ENCODE measurements at places on chromosomes 16 and 17.

DNA sequence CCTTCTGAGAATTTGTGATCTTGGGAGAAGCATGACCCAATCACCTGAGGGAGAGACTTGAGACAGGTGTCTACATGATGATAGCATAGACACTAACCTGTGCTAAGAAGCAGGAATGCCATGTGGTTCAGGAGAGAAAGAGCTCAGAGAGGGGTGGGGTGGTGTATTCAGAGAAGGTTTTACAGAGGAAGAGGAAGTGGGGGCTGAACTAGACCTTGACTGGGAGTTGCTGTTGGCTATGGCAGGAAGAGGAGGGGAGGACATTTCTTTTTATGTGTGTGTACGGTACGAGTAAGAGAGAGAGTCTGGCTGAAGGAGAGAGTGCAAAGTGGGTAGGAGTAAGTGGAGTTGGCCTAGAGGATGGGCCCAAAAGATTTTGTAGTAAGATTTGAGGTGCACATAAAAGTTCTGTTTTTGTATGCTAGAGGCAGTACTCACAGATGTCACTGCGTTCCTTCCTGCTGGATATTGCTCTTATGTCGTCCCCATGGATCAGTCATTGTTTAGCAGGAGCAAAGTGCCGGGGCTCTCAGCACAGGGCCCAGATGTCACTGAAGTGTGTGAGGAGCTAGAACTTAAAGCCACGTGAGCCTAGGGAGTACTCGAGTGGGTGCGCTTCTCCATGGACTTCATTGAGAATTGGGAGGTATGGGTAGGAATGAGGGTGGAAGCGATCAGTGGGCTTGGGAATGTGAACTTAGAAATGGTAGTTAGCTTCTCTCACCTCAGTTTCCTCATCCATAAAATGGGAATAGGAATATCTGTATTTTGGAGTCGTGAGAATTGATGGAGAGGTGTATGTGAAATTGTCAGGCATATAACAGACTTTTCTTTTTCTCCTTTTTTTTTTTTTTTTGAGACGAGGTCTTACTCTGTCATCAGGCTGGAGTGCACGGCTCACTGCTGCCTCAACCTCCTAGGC, 22.1 kb downstream of the SLC7A6 start:
- peak; percentile 34 for DNase-seq
- no peak overlapping the region for H3K27ac ChIP-seq
- H3K4me3 ChIP-seq: no peak overlapping the region
- H3K36me3 ChIP-seq: peaks cover 2% of the 10 kb centered on the region

GRCh38 chr17:31687505-31688126, 171.4 kb downstream of the COPRS start:
- H3K4me1 ChIP-seq: no peaks in the 10 kb centered on the region
- H3K36me3 ChIP-seq: no peaks in the 10 kb centered on the region
- no peak for DNase-seq

DNA sequence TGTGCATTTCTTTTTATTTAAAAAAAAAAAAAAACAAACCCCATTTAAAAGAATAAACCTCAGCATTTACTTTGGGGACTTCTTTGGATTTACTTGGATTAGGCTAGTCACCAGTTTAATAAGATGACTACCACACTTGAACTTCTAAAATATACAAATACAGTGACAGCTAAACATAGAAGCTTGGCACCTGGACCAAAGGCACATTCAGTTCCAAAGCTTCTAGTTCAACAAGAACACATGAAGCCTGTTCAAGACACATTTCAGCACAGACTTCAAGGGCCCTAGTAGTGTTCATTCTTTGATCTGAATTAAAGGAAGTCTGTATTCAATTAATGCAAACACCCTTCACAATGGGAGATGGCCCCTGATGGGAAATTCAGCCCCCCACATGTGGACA, 11.6 kb upstream of the ROGDI start:
- no peak overlapping the region for H3K27ac ChIP-seq
- no peaks in the 10 kb centered on the region for H3K27me3 ChIP-seq
- H3K4me1 ChIP-seq: peaks cover 22% of the 10 kb centered on the region
- no peak overlapping the region for H3K4me3 ChIP-seq

DNA sequence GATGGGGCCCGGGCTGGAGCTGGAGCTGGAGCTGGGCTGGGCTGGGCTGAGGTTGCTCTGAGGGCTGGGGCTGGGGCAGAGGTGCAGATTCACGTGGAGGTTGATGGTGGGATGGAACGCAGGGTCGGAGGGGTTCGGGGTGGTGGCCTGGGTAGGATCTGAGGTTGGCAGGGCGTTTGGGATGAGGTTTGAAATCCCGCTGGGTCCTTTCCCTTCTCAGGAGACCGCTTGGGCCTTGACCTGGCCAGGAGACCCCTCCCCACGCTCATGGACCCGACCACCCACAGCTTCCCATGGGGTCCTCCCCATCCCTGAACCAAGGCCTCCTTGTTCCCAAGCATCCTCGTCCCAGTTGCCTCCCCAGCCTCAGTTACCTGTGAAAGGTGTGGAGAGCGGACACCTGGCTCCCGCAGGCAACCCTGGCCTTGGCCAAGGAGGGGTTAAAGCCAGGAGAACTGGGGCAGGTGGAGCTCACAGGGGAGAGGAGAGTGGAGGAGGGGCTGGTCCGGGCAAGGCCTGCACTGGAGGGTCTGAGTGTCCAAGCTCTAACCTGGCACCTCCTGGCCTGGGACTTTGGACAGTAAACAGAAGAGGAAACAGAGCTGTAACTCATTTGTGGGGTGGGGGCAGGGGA, at the start of gene ASGR2:
ASGR2 (minus strand) TSS at position 582 of the 634 bp plus-strand sequence. CDS start 582 bp downstream, outside the sequence.
- H3K4me1 ChIP-seq: peaks cover 7% of the 10 kb centered on the region
- no peak within 1 kb of the TSS for H3K27ac ChIP-seq
- no peaks in the 10 kb centered on the region for H3K36me3 ChIP-seq
- H3K4me3 ChIP-seq: no peak within 1 kb of the TSS

- H3K27me3 ChIP-seq: no peaks in the 10 kb centered on the region
- no peak overlapping the region for H3K27ac ChIP-seq
- DNase-seq: no peak
- H3K4me3 ChIP-seq: no peak overlapping the region
These were observed 205.7 kb downstream of the SNX29 start for GRCh38 chr16:12182212-12182611.

DNA sequence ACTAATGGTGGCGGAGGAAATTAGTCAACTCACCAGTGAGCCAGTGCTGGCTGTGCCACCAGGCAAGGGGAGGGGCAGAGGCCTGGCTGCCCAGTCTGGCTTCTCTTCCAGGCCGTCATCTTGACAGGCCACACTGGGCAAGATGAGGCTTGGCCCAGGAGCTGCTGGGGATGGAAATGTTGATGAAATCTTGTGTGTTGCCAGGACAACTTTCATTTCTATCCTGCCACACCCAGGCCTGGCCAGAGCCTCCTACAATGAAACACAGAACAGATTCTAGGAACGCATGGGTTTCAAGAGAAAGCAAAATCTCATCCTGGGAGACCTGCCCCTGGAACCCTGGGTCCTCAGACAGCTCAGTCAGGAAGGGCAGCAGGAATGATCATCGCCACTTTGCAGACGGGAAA, 9.3 kb downstream of the HEXIM2 start:
- peak overlapping the region; percentile 37 for H3K4me3 ChIP-seq
- peak; percentile 31 for DNase-seq
- H3K27me3 ChIP-seq: no peaks in the 10 kb centered on the region

DNA sequence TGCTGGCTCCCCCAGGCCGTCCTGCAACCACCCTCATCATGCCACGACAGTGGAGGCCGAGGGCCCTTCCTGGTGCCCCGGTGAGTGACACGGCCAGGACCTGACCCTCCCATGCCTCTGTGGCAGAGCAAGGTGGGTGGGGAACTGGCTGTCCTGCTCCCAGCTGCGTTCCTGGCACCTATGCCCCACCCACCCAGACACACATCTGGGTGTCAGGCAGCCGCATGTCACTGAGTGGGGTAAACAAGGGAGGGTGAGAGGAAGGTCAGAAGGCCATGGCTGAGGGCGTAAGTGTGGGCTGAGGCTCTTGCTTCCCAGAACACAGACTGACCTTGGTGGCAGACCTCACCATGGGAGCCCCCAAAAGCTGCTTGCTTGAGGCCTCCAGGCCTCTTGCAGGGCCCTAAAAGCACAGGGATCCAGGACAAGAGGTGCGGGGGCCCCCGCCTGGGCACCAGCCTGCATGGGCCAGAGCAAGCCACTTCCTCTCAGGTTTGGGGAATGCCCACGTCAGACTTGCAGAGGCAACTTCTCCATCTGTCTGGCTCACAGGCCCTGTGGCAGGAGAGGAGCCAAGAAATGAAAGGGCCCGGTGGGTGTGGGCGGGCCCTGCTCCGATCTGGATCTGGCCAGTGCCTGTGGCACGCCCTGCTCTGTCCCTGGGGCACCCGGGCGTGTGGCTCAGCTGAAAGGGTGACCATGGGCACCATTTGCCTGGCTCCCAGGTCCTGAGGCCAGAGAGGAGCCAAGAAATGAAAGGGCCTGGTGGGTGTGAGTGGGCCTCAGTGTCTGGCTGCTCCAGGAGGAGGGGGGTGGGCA, 3.9 kb upstream of the CCDC57 start:
- peak; percentile 85 for DNase-seq
- H3K4me3 ChIP-seq: no peak overlapping the region
- H3K27ac ChIP-seq: peak overlapping the region; percentile 87
- no peaks in the 10 kb centered on the region for H3K36me3 ChIP-seq
- H3K4me1 ChIP-seq: peaks cover 57% of the 10 kb centered on the region
- H3K27me3 ChIP-seq: no peaks in the 10 kb centered on the region

- no peaks in the 10 kb centered on the region for H3K27me3 ChIP-seq
- no peak overlapping the region for H3K27ac ChIP-seq
- H3K4me3 ChIP-seq: no peak overlapping the region
- no peak for DNase-seq
- no peaks in the 10 kb centered on the region for H3K36me3 ChIP-seq
These were observed 254.9 kb downstream of the PARN start for GRCh38 chr16:14375132-14375491.

- H3K36me3 ChIP-seq: no peaks in the 10 kb centered on the region
- peak; percentile 17 for DNase-seq
- H3K4me1 ChIP-seq: peaks cover 23% of the 10 kb centered on the region
- H3K4me3 ChIP-seq: no peak overlapping the region
These were observed 23.7 kb downstream of the SRL start for GRCh38 chr16:4218202-4218601.

DNA sequence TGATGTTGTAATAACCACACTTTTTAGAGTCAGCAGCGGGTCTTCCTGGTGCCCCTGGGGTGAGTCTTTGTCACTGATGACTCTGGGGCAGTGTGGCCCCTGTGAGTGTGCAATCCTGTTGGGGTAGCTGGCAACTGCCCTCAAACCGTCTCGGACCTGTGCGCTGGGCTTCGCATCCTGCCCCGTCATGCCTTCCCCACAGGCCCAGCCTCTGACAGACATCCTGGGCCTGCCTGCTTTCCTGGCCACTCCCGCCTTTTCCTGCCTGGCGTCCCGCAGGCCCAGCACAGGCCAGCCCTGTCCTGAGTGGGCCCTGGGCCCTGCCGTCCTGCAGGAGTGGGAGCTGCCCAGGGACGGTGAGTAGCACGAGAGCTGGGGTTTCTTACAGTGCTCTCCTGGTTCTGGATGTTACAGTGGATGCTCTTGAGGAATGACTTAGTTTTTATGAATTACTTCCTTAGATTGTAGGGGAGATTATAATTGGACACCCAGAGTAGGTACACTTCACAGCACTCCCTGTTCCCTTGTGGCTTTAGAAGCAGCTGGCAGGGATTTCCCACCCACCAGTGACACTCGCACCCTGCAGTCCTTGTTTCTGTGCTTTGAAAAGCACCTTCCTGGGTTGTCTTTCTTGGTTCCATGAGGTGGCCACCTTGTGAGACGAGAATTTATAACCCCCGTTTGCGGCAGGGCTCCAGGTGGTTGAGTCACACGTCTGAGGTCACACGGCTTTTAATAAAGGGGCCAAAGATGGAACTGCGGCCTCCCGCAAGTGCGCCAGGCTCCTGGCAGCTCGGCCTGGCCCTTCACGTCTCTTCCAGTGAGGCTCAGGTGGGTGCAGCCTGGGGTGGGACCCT, 50.0 kb upstream of the CAPN15 start:
- no peak overlapping the region for H3K27ac ChIP-seq
- no peaks in the 10 kb centered on the region for H3K36me3 ChIP-seq
- H3K4me3 ChIP-seq: no peak overlapping the region
- DNase-seq: no peak
- H3K4me1 ChIP-seq: no peaks in the 10 kb centered on the region

GRCh38 chr16:29763326-29763725, 14.7 kb upstream of the ZG16 start:
- peaks cover 12% of the 10 kb centered on the region for H3K4me1 ChIP-seq
- no peak overlapping the region for H3K4me3 ChIP-seq
- H3K36me3 ChIP-seq: no peaks in the 10 kb centered on the region
- peaks cover 6% of the 10 kb centered on the region for H3K27me3 ChIP-seq
- DNase-seq: no peak

DNA sequence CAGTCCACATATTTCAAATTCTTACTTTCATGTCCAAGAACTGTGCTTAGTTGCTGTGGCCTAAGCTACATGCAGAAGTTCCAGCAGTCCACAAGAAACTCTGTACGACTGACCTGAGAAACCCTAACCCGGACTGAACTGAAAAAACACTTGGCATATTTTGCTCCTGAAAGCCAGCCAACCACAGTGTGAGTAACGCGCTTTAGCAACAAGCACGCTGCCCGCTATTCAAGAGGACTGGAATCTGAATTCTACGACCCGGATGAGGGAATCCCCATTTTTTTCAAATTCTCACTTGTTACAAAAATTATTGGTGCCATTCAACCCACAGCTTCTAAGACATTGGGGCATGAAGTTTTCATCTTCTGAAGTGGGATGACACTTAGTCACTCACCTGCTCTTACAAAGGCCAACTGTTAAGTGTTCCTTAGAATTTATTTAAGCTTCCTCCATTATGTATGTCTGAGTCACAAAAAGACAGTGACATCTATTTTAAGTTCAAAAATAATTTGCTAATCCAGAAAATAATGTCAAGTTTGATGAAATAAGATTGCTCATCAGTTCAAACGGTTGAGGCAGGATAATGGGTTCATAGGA, 78.7 kb downstream of the CDYL2 start:
- H3K4me3 ChIP-seq: no peak overlapping the region
- no peak for DNase-seq
- no peak overlapping the region for H3K27ac ChIP-seq
- no peaks in the 10 kb centered on the region for H3K4me1 ChIP-seq
- no peaks in the 10 kb centered on the region for H3K27me3 ChIP-seq

DNA sequence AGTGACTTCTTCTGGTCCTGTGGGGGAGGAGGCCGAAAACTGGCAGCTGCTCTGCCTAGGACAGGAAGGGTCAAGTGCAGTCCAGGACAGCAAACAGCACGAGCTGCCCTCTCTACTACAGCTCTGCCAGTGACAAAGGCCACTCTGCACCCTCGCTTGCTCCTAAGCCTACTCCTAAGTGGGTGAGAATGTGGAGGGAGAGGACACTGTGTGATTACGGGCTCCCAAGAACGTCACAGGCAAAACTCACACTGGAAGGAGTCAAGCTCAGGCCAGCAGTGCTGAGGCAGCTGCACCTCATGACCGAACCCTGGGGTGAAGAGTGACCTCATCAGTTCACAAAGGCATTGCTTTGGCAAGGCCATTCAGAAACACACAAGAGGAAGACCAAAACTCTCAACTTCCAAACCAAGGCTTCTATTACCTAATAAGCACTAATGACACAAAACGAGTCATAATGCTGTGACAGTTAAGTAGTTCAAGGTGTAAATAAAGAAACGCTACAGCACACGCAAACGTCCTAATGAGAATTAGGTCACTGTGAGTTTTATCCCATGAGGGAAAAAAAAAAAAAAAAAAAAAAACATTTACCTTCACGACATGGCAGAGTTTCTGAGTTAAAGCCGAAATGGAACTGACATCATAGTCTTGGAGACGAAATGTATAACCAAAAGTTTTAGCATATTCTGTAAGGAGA, 35.1 kb downstream of the MARF1 start:
- peak overlapping the region; percentile 37 for H3K27ac ChIP-seq
- peaks cover 4% of the 10 kb centered on the region for H3K4me1 ChIP-seq
- peaks cover 99% of the 10 kb centered on the region for H3K36me3 ChIP-seq
- no peak for DNase-seq
- no peak overlapping the region for H3K4me3 ChIP-seq
